Smooth muscle cell of the pulmonary artery (primary cell): ENCODE measurements at places on chromosomes 6 and 20. TPM values are rescaled to one million over a fixed set of nuclear protein-coding genes. Genes with fewer than 3 reads are reported as not detected.

Gene FILIP1
- 0.33 and 0.91 TPM in 2 replicates for total RNA-seq

Gene IP6K3
- 0.03 and 0.20 TPM in 2 replicates for total RNA-seq

Gene FOXQ1
- total RNA-seq = 0.03 TPM in 1 of 2 replicates, not detected in the other

Gene FAM110A
- 2.1 and 2.5 TPM in 2 replicates for total RNA-seq

Gene TMEM170B
- total RNA-seq = 1.8 and 2.2 TPM in 2 replicates
